ENCODE measurements at places on chromosomes 4 and X.

- peak; percentile 38 for DNase-seq
Observed at GRCh38 chr4:159446266-159446976, 343.5 kb downstream of the RAPGEF2 start.

GRCh38 chr4:27684610-27685011 lies 824.0 kb downstream of the STIM2 start:
- peak; percentile 56 for DNase-seq

- no peak for DNase-seq
Observed at GRCh38 chr4:114384629-114385028, 214.0 kb upstream of the UGT8 start.

DNA sequence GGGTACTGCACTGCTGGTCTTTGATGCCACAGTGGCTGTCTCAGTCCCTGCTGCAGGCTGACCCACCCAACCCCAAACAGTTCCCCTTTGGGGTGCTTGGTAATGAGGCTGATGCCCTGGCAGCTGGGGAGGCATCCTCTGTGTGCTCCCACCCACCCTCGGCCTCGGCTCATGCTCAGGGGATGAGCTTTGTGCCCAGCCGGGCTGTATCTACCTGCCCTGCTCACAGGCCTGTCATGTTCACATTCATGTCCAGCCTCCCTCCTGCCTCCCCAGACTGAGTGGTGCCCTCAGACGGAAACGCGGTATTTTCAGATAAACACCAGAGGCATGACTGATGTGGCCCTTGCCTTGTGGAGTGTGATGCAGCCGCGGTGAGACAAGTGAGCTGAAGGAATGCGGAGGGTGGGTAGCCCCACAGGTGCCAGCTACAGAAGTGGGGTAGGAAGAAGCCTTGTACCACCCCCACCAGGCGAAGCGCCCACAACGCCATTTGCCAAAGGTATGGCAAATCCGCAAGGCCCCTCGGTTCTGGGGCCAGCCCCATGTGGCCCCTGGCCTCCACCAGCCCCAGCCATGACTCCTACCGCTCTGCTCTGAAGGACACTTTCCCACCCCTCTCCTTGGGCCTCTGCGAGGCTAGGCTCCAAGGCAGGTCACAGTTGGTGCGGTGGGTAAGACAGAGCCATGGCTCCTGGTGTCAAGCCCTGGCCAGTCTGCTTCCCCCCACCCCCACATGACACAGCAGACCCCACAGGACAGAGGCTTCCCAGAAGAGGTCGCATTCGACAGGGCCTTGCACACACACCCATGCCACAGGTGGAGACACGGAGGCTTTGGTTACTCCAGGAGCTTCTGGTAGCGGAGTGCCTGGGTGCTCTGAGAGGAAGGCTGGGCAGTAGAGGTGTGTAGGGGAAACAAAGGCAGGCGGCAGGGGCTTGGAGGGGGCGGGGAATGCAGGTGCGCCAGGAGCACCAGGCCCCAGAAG lies 1.8 kb upstream of the RENBP start:
- DNase-seq, result no peak

DNA sequence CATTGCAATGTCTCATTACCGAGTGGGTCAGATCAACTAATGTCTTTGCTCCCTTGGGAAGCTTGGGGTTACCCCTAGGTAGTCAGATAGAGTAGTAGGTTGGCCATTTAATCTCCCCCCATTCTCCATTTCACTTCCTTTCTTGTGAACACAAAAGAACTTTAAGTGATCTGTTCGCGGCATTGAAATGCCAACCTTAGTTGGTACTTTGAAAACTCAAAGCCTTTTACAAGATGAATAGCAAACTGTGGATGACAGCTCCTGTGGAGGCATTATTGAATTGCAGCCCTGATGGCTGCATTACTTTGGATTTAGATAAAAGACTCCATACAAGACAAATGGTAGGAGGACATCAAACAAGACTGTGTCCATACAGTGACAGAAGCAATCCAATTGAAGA lies 469.1 kb downstream of the GBA3 start:
- no peak for DNase-seq

DNA sequence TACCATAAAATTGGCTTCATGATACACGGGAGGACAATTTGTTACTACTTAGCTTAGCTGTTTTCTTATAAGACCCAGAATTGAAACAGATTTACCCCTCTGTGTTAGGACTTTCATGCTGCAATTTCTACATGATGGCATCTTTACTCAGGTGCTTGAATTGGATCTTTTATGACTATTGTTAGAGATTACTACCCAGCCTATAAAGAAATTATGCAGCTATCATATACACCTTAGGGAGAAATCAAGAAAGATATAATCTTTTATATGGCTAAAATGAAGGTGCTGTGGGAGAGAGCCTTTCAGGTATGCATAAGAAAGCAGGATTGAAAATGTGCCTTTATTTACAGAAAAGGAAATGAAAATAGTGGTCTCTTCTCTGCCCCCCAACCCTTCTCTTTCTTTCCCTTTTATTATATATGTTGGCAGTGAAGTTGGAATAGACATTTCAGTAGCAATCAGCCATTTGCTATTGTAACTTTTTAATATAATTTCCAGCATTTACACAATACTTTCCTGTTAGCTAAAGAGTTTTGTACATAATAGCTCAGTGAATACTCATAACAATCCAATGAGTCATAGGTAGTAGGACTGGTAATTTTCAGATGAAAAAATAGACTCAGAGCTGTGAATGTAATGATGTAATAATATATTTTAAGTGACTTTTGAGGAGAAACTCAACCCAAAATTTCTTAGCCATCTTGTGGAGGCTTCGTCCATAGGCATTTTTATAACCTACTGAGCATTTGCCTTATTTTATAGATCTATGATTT lies 311.8 kb downstream of the ADGRL3 start:
- no peak for DNase-seq

DNA sequence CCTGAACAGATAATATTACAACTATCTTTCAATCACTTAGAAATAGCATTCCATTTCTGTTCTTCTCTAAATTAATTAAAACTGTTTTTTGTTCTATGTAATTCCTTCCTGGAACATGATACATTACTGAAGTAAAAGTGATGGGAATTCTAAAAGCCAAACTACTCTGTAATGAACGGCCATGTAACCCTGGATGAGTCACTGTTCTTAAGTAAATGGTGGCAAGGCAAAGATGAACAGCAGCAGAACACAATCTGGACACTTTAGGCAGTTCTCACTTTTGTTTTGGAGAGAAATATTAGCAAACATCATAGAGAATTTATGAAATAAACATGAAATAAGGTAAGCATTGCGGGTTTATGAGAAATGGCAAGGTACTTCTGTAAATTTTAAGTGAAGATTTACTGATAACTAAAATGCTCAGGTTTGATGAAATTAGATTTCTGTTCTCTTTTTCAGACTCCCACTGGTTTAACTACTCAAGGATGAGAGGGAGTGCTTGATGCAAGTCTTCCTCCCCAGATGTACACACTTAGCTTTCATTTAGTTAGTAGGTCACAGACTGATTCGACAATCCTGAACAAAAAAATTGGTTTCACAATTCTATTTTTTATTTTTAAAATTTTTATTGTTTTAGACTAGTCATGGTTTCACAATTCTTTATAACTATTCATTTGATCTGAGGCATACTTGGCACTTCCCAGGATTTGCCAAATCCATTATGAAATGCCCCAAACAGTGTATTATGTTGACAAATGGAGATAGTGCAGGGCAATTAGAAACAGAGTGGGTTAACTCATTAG lies 964 bp upstream of the GPR82 start:
- DNase-seq, result no peak

GRCh38 chrX:31012509-31013025 lies 59.3 kb downstream of the FTHL17 start:
- DNase-seq, result no peak

- no peak for DNase-seq
Observed at GRCh38 chr4:187218705-187219245, 495.1 kb upstream of the FAT1 start.

GRCh38 chrX:113400193-113400704 lies 559.6 kb upstream of the AMOT start:
- no peak for DNase-seq

- DNase-seq, result no peak
Observed at GRCh38 chr4:77025643-77026321, 50.0 kb downstream of the CCNI start.

DNA sequence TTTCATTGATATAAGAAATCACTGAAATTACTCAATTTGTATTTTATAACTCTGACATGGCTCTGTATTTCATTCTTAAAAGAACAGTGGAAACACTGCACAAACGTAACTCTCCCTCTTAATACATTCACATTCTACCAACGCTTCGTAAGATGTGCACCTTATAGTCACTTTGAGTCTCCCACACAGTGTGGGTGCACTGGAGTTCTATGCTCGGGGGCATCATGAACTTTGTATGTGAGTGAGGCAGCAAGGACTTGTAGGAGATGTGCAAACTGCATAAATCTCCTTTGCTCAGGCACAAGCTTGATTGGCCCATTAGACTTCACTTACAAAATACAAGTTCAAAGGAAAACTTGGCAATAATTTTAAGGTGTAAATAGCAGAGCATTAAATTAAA lies 2385.0 kb upstream of the TENM3 start:
- DNase-seq, result no peak

DNA sequence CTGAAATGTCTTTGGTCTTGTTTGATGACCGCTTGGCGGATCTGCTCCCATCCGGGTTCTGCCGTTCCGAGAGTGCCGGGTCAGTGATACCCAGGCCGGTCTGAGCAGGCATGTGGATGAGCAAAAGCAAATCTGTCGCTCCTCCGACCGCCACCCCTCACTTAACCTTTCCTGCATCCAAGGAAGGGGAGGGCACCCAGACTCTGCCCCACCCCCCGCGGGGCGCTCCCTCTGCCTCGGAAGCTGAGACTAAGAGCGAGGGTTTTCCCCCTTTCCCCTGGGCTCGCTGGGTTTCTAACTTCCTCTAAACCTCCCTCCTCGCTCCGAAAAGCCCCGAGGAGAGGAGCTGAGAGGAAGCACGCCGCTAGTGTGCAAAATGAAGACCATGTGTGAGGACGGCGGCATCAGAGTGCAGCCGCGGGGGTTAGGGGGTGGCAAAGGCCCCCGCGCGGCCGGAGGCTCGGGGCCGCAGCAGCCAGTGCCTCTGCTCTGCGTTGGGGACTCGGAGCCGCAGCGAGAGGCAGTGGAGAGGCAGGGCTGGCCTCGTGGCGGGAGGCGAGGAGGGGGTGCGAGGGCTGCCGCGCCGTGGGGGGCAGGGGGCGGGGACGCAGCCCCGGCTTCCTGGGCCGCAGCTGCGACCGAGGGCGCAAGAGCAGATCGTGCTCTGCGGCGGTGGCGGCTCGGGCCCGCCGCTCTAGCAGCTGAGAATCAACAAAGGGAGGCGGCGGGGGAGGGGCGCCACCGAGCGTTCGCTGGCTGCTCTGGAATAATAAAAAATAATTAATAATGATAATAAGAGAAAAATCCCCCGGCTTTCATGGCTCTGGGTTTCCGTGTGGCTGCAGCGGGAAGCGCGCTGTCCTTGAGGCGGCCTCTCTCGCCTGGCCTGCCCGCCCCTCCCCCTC lies 55.8 kb upstream of the BCOR start:
- DNase-seq, result no peak

DNA sequence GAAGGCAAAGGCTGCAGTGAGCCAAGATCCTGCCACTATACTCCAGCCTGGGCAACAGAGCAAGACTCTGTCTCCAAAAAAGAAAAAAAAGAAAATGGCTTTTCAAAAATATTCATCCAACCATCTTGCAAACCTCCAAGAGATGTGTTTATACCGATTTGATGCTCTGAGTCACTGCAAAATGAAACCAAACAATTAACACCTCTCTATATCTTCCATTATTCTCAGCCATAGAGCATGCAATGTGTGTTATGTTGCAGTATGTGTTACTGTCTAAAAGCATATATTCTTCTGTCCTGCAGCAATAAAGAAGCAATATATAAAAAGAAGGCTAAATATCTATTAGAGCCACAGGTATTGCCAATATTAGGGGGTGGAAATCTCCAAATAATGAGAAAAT lies 51.4 kb downstream of the ARAP2 start:
- no peak for DNase-seq

DNA sequence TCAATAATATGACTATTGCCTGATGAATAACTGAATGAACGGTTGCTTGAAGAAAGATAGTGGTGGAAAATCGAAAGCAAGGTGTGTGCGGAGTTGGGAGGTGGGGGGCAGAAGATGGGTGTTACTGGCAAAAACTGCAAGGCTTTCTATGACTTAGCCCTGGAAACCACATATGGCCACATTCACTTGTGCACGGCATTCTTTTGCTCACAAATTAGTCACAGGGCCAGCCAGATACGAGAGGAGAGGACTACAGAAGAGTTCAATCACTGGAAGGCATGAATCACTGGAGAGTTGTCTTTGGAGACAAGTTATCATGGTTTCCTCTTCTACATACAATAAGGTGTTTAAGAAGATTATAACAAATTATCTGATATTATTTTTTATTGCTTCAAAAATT lies 626.5 kb upstream of the CPEB2 start:
- no peak for DNase-seq

GRCh38 chr4:98586962-98587354 lies 71.5 kb downstream of the TSPAN5 start:
- DNase-seq, result no peak

GRCh38 chr4:145828802-145829485 lies 109.7 kb downstream of the ZNF827 start:
- DNase-seq, result no peak

DNA sequence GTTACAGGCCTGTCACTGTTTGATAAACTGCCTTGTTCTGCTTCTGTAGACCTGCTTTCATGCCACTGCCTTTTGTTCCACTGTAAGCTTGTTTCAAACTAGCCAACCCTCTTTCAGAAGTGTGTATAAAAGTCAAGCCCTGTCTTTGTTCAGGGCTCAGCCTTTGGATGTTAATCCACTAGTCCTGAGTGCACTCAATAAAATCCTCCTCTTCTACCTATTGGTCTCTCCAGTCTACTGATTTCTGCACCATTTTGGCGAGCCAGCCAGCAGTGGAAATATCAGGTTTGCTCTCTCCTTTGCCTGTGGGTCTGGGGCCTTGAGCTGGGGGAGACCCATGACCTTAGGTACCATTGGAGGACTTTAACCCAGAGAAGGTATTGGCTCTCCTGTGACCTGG lies 901.6 kb upstream of the NDST4 start:
- no peak for DNase-seq

DNA sequence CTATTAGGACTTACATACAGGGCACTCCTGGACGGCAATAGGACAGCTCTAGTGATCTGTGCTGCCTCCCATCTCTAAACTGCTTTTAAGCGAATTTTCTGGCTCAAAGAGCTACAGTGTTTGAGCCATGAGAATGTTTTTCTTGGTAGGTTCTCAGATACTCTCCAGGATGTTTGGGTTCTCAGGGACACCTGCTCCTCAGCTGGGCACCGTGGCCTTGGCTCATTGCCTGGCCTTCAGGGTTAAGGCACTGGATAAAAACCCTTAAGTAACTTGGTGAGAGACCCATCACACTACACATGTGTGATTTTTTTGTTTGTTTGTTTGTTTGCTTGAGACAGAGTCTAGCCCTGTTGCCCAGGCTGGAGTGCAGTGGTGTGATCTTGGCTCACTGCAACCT lies 38.5 kb upstream of the HERC5 start:
- DNase-seq, result no peak

- DNase-seq, result no peak
Observed at GRCh38 chr4:107999932-108000539, 10.3 kb downstream of the HADH start.

GRCh38 chrX:47619486-47620302 lies at the start of gene SYN1:
TSS of gene SYN1 (minus strand) at chrX:47619857. CDS start at chrX:47619728, 129 bp downstream.
- DNase-seq, result peak; percentile 46

GRCh38 chr4:178322524-178323183 lies 880.4 kb upstream of the AGA start:
- DNase-seq, result no peak
